NCI-H2081 treated with DMSO at 0.1 percent for 48 hours (cell line): ENCODE measurements at places on chromosomes 1 and 21.

DNA sequence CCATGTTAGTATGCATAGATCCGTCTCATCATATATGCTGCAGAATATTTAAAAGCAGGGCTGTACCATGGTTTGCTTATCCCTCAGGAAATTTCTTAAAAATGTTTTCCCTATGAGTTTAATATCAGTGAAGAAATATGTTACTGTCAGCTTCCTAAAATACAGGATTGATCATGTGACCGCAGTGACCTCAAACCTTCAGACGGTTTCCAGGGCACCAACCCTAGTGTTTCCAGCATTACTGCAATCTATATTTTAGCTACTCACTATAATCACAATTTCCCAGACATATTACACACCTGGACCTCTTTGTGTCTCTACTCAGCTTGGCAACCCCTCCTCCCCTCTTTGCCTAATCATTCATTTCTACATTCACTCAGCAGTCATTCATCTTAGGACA, 7.7 kb upstream of the SDHB start:
- DNase-seq: no peak

- DNase-seq: no peak
Observed at GRCh38 chr21:17053321-17053720, 459.5 kb upstream of the CXADR start.

- no peak for DNase-seq
Observed at GRCh38 chr1:11596295-11596694, 57.9 kb downstream of the FBXO2 start.

DNA sequence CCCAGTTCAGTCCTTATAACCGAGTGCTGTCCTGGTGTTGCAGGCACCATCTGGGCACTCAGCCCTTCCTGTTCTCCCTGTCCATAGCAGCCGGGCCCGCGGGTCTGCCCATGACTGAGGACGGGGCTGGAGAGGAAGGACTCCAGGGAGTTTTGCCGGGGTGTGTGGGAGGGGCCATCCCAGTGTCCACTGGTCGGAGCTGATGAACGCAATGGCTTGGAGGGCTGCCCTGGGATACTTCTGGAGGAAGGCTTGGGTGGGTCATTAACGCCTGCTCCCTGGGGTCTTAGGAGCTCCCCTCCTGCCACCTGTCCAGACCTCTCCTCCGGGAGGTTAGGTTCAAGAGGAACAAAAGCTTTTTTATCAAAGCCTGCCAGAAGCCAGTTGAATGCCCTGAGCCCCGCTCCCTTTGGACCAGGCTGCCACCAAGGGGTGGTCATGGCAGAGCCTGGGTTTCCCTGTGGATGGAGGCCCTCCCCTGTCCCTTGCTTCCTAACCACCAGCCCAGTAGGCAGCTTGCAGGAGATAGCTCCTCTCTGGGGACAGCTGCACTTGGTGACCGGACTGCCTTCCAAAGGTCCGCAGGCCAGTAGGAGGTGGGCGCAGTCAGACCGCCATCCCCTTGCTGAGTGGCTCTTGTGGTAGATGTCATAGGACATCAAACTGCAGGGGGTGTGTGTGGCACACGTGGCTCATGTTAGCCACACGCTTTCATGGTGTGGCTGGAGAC, 61.3 kb downstream of the TRIM11 start:
- no peak for DNase-seq

- DNase-seq: no peak
Observed at GRCh38 chr1:225866061-225866837, 15.9 kb downstream of the TMEM63A start.

DNA sequence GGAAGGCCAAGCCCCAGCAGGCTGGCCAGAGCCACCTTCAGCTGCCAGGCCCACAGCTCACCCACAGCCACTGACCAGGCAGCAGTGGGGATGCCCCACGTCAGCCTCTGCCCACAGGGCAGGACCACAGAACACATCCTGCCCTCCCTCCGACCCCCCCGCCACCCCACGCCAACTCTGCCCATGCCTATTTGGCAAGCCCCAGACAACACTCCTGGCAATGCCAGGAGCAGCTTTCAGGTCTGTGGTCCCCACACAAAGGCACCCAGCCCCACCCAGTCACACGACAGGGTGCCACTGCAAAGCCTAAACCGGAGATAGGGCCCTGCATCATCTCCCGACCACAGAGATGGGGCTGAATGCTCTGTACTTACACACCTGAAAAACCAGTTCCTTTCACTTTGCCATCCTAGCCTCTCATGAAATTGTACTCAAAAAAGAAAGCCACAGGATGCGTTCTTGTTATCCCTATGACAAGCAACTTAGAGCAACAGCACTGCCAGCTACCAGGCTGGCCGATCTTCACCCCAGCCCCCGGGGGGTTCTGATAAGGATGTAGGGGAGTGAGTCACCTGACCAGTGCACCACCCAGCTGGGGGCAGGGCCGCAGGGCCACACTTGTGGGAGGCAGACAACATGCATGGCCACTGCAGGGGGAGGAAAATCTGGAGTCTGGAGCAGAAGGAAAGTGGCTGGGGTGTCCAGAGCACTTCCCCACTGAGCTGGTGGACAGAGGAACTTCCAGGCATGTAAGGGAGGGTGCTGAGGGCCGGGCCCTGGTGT, 36.2 kb downstream of the UBE2G2 start:
- no peak for DNase-seq

DNA sequence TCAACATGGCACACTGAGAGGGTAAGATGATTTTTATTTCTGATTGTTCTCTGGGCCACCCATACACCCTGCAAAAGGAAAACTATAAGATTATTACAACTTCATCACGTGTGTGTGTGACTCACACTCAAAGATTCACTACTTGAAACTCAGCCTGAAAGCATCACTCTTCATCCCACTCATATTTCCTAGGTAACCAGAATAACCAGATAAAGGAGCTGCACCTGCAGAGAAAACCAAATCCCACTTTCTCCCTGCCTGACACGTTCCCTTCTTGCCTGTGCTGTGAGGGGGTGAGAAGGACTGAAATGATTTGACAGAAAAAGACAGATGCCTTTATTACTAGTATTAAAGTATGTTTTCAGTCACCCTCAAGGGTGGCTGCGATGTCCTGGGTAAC, 131.6 kb downstream of the TGFBR3 start:
- no peak for DNase-seq

DNA sequence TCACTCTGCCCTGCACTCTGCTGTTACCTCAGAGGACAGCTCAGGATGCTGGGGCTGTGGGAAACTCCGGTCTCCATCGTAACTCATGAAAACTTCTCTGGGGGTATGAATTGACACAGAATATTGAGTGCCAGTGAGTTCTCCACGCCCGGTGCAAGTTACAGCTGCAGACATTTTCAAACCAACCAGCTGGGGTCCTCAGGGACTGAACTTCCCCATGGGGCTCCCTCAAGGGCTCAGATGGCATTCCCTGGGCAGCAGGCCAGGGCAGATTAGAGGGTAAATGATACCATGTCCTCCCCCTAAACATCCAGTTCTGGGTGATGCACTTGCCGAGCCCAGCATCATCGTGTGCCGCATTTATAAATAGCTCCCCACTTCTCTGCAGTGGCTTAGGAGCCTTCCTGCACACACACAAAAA, 27.8 kb upstream of the CCSAP start:
- peak; percentile 79 for DNase-seq

DNA sequence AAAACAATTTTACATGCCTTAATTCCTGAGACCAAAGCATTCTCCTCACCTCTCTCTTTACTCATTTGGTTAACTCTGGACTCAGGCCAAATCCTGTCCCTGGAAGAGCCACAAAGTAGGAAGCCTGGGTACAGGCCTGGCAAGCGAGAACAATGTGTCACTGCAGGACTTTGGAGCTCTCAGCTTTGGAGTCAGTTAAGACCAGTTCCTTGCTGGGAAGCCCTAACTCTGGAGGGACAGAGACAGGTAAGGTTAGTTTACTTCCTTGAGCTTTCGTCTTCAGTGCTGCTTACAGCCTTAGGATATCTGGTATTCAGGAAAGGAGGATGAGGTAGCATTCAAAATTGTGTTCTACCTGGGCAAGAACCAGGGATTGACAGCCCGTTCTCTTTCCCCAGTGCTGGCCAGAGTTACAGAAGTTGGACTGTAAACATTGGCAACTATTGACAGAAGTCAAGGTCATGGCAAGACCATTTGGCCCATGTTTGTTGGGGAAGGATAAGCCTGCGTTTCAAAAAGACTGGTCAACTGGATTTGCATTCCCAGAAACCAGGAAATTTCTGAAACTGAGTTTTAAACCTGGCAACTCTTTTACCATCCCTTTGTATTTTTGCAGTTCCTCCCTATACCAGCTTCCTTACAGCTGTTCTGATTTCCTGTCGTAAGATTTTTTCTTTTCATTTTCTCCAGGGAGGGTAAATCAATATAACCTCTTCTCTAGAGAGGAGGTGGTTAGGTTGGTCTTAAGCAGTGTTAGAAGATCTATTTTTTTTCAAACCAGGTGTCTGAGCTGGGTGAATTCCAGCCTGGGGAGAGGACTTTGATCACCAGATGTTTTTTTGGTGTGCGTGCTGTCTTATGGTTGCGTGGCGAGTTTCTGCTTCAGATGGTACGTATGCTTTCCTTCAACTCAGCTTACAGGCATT, at the start of gene C4BPB:
Gene C4BPB (plus strand): TSS at position 160 of the 926 bp plus-strand sequence. CDS start 672 bp downstream, at position 832.
- DNase-seq: no peak
